ENCODE measurements at places on chromosomes 3 and 15. TPM values are rescaled to one million over a fixed set of nuclear protein-coding genes. Genes with fewer than 3 reads are reported as not detected.

Gene ITIH1
- total RNA-seq, result 0.15 TPM

Gene NMNAT3
- total RNA-seq, result 2.7 TPM

Gene IMPG2
- total RNA-seq, result 0.05 TPM

Gene CKMT1B
- 0.48 TPM for total RNA-seq

Gene CLDN16
- total RNA-seq, result not detected

Gene LRRC31
- total RNA-seq, result not detected

Gene CP
- 0.43 TPM for total RNA-seq

Gene SCAANT1
- not detected for total RNA-seq

Gene ZKSCAN7
- 2.3 TPM for total RNA-seq

Gene DNAH12
- 0.05 TPM for total RNA-seq

Gene GOLGA8K
- total RNA-seq, result not detected

Gene ALCAM
- 11.1 TPM for total RNA-seq

Gene FSTL1
- total RNA-seq, result 0.91 TPM

Gene CCR1
- 1.2 TPM for total RNA-seq

Gene SH2D7
- not detected for total RNA-seq

GRCh38 chr15:99168601-99169580 lies 64.0 kb downstream of the SYNM start:
- DNase-seq, result no peak

DNA sequence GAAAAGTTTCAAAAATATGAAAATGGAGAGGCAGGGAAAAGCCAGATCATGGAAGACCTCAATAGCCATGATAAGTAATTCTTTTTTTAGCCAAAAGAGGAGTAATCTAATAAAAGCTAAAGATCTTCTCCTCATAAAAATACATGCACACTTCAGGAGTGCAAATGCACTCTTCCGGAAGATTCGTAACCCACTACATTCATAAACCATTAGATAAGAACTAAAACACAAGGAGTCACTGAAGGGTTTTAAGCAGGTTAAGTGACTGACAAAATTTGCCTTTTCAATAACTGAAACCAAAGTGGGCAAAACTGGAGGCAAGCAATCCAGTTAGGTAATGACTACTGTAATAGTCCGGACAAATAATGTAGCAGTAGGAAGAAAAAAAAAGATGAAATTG lies 46.0 kb downstream of the UBE3A start:
- DNase-seq, result no peak

DNA sequence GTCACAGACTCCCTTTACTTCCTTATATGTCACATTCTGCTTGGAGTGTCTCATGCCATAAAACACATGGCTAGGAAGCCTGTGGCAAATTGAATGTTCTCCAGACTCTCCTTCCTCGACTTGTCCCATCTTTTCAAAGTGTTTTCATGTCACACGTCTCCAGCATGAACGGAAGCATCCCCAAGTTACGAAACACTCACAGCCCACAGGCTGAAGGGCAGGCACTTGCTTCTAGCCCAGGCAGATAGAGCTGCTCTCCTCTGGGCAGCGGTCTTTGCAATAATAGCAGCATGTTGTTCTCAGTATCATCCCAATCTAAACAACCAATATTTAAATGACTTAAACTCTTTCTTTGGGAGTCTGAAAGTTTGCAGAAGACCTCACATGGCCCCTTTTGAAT lies 85.3 kb upstream of the ADAMTS9 start:
- no peak for DNase-seq

- peak; percentile 18 for DNase-seq
Measured at GRCh38 chr3:192850451-192850981, 67.1 kb downstream of the MB21D2 start.

- no peak for DNase-seq
Measured at GRCh38 chr3:182802413-182803390, 9.4 kb downstream of the ATP11B start.

- no peak for DNase-seq
Measured at GRCh38 chr15:87362531-87362930, 894.0 kb downstream of the NTRK3 start.

GRCh38 chr3:127385540-127385870 lies 97.7 kb upstream of the PRR20G start:
- DNase-seq, result no peak

DNA sequence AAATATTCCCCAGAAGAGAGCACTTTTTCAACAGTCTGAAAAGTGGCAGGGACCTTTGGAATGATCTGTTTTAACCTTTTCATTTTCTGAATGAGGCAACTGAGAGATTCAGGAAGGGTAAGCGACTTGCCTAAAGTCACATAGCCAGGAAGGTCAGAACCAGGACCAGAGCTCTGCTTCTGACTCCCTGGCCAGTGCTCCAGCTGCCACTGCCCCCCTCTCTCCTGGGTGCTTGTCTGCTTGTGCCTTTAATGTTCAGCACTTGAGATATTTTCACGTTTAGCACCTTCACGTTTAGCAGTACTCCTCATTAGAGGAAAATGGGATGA lies 68.3 kb downstream of the SMAD3 start:
- no peak for DNase-seq

GRCh38 chr3:193446965-193447602 lies 68.5 kb upstream of the ATP13A5 start:
- no peak for DNase-seq

DNA sequence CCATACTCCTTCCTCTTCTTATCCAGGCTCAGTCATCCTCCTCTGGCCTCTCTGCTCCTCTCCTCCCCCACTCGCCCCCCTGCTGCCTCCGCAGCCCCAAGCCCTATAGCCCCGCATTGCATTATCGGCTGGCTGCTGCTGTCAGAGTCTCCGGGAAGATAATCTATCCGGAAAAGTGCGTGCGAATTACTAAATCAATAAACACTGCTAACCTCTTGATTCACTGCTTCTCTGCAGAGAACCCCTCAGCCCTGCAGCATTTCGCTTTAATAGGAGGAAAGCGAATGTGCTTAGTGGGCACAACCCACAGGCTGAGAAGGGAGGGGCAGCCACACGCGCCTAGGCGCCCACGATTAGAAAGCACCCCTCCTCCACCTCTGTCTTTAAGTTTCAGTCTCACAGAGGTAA lies 167.6 kb downstream of the ABHD5 start:
- no peak for DNase-seq

- DNase-seq, result no peak
Measured at GRCh38 chr15:95051861-95052260, 820.5 kb downstream of the MCTP2 start.

DNA sequence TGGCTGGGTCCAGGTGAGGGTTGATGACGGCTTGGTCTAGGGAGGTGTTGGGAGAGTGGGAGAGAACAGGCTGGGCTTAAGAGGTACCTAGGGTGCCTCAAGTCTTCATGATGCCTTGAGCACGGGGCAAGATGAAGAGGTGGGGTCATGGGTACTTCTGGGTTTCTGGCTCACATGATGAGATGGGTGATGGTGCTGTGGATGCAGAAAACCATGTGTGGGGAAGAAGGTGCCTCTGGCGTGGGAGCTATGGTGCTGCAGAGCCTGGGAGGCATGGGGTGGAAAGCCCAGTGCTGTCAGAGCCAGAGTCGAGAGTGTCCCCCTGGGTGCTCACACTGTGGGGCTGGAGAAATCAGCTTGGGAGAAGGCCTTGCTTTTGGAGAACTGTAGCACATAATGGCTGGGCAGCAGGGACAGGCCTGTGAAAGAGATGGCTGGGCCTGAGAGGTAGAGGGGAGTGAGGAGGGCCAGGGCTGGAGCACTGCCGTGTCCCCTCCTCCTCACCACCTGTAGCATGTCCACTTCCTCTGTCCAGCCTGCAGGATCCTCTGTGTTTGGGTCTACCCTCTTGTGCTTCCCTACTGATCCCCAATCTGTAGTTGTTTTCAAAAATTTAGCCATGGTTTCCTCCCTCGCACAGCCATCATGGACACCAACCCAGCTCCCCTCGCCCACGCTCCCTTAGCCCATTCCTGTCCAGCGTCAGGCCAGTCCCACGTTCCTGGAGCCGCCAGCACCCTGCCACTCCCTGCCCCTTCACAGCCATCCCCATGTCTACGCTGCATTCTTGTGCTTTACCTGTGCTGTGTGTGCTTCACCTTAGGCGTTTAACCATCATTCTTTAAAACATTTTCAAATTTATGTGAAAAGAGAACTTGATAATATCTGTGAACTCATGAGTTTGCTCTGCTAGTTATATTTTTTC lies 132.0 kb downstream of the EEFSEC start:
- no peak for DNase-seq

DNA sequence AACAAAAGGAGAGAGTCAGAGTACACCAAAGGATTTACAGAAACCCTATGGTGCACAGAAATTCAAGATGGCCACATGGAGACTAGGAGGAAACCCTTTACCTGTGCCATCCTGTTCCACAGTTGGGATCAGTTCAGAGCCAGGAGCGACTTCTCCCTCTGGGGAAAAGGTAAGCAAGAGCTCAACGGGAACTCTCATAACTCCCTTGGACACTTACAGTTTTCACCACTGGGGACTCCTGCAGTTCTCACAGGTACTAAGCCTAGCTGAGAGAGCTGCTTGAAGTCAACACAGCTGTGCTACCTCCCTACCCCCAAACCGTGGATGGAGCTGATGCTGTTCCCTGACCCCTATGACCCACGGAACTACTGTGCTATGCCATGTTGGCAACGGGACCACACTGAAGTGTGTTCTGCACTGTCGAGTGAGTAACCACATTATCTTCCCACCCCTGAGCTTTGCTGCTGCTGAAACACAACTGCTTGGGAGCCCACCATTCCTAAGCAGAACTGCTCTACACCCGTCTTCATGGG lies 606.8 kb downstream of the GBE1 start:
- no peak for DNase-seq

DNA sequence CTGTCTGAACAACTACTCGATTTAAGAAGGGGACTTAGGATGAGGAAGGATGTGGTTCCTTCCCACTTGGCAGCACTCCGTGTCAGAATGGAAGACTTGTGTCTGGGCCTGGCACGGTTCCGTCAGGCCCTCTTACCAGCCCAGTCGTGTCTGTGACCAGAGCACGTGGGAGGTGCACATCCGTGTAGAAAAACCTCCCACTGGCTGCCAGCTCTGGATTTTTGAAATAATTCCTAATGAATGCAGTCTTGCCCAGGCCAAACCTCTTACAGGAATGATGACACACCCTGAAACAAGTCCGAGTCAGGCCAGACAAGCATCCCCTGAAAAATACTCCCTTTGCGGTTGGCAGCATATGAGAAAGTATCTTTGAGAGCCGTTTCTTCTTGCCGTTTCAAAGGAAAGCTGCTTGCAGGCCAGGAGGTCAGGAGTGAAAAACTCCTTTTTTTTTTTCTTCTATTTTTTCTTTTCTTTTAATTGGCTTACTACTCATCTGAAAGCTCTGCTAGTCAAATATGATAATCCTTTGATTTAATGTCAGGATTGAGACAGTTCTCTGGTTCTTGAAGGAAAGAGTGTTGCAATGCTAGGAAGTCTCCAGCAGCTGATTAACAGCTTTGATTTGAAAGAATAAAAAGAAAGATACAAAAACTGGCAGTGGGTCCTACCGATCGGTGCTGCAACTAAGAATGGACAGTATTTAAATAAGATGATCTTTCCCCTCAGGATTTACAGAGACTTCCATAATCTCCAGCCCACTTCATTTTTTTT lies 19.8 kb downstream of the IL1RAP start:
- no peak for DNase-seq

GRCh38 chr3:57080171-57080570 lies 19.7 kb downstream of the SPATA12 start:
- no peak for DNase-seq

DNA sequence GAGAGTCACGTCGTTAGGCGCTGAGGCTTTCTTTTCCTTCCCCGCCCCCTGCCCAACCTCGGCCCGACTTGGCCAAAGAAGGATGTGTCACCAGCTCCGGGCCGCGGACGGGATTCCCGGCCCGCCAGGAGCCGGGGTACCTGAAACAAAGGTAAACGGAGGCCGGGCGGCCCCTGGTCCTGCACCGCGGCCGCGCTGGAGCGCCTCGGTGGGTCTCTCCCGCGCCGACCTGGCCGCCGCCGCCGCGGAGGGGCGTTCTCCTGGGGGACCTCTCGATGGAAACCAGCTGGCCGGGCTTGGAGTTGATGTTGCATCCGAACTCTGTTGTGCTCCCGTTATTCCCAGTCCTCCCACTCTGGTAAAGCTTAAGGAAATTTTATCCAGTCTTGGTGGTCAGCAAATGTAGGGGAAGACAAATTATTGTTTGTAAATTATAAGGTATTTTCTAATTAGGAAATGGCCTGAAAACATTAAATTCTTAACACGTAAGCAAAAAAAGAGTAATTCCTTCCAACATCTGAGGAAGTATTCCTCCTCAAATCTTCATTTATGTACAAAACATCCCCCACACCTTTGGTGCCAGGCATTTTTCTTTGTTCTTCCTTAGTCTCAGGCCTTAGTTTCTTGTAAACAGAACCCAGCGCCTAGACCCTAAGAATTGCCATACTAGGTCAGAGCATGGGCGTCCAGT lies 888 bp downstream of the PPP2R3A start:
- DNase-seq, result no peak

DNA sequence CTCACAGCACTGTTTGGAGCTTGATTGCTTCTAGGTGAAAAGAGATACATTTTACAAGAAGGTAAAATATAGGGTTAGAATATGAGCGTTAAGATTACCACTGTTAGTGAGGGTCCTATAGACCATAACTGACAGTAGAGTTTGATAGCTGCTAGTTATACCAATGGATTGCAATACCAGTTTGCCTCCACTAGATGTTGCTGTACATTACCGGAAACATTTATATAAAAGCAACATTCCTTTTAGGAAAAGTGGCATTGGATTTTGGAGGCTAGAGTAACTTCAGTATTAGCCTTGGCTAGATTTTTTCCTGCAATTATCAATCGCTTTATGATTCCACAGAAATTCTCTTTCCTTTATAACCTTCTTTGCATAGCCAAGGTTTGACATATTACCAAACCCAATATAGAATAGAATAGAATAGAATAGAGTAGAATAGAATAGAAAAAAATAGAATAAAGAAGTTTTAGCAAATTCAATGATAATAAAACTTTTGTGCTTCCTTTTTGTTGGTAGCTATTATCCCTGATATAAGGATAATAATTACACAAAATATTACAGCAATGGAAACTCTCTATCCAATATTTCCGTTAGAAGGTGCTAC lies 1093.6 kb upstream of the ALCAM start:
- no peak for DNase-seq

DNA sequence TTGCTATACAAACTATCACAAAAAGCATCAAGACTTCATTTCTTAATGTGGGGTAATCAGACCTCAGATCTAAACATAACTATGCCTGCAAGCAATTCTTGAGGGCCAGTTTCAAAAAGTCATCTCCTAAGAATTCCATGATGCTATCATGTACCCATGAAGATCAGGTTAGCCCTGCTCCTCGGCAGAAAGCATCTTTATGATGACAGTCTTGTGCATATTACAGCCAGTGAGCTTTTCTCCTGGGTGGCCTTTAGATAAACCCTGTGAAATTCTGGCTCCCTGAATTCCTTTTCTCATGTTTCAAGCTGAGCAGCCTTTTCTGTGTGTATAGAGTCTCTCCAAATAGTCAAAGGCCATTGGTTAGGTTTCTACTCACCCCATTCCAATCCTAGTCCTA lies 201.9 kb upstream of the MCTP2 start:
- DNase-seq, result no peak

- DNase-seq, result no peak
Measured at GRCh38 chr15:35559683-35560082, 13.7 kb upstream of the DPH6 start.

- DNase-seq, result no peak
Measured at GRCh38 chr3:8764528-8764927, 4.9 kb downstream of the OXTR start.

- DNase-seq, result peak; percentile 45
Measured at GRCh38 chr3:187958432-187959003, 195.4 kb upstream of the LPP start.

All from activated T-cell treated with anti-CD3 and anti-CD28 coated beads, Interleukin-2, amount 50 U/mL, for 4 hours (primary cell).